Activated CD8-positive, alpha-beta memory T cell treated with anti-CD3 and anti-CD28 coated beads, Interleukin-2, amount 10 ng/mL, durations not matched to agents 7 days and 5 days (primary cell): ENCODE measurements at places on chromosomes 13 and 19. TPM values are rescaled to one million over a fixed set of nuclear protein-coding genes. Genes with fewer than 3 reads are reported as not detected.

- no peak overlapping the region for H3K27ac ChIP-seq
- H3K4me3 ChIP-seq = no peak overlapping the region
- DNase-seq = no peak
- H3K4me1 ChIP-seq = peaks cover 2% of the 10 kb centered on the region
- H3K27me3 ChIP-seq = peaks cover 45% of the 10 kb centered on the region
These were observed 5.1 kb downstream of the NOTCH3 start for GRCh38 chr19:15195371-15196334.

RNF6 gene
- 34.2 TPM for total RNA-seq

IZUMO4 gene
- 7.2 TPM for total RNA-seq

- peaks cover 4% of the 10 kb centered on the region for H3K4me1 ChIP-seq
- peaks cover 15% of the 10 kb centered on the region for H3K27me3 ChIP-seq
- H3K36me3 ChIP-seq = no peaks in the 10 kb centered on the region
- no peak overlapping the region for H3K4me3 ChIP-seq
- H3K27ac ChIP-seq = no peak overlapping the region
- DNase-seq = no peak
These were observed 2.6 kb downstream of the GPR42 start for GRCh38 chr19:35373492-35373891.

ZNF534 gene
- not detected for total RNA-seq

- H3K4me3 ChIP-seq = no peak overlapping the region
- no peak for DNase-seq
- H3K36me3 ChIP-seq = no peaks in the 10 kb centered on the region
- no peaks in the 10 kb centered on the region for H3K27me3 ChIP-seq
- peaks cover 22% of the 10 kb centered on the region for H3K4me1 ChIP-seq
These were observed 71.1 kb upstream of the RFC3 start for GRCh38 chr13:33746867-33747266.

DNA sequence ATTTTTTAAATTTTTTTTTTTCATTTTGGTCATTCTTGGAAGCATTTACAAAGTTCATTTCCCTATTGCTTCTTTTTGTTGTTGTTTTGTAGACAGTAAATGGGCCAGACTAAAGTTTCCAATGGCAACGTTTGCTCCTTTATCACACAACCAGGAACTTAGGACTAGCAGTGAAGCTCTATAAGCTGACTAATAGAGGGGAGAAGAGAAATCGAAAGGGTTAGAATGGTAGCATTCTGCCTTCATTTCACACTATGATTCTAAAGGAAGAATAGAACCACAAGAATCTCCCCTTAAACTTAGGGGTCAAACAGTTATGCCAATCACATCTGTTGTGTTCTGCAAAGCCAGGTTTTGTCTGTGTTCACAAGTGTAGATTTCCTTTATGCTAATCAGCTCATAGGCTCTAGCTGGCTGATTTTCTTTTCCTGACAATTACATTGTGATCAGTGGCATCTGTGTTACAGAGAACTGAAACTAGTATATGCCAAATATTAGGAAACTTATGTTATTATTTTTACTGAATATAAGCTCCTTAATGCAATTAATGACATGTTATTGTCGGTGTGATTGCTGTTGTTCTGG lies 467.3 kb downstream of the DACH1 start:
- H3K27me3 ChIP-seq = no peaks in the 10 kb centered on the region
- DNase-seq = no peak
- H3K4me3 ChIP-seq = no peak overlapping the region
- H3K36me3 ChIP-seq = no peaks in the 10 kb centered on the region

- no peaks in the 10 kb centered on the region for H3K4me1 ChIP-seq
- H3K4me3 ChIP-seq = no peak overlapping the region
- H3K27me3 ChIP-seq = peaks cover 5% of the 10 kb centered on the region
- no peak for DNase-seq
- H3K27ac ChIP-seq = no peak overlapping the region
- H3K36me3 ChIP-seq = no peaks in the 10 kb centered on the region
These were observed 90.2 kb upstream of the RNF113B start for GRCh38 chr13:98267080-98267912.
